Natural killer cell (primary cell): ENCODE measurements at places on chromosomes 1 and 21. TPM values are rescaled to one million over a fixed set of nuclear protein-coding genes. Genes with fewer than 3 reads are reported as not detected.

DNA sequence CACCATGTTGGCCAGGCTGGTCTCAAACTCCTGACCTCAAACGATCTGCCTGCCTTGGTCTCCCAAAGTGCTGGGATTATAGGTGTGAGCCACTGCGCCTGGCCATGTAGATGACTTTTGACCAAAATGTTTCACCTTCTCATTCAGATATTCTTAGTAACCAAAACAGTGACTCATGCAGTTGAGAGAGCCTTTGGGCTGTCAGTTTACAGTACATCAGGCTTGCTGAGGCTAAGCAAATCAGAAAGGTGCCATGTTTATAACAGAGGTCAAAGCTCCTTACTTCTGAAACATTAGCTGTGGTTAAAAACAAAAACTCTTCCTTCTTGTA, 21.0 kb downstream of the CNIH4 start:
- H3K36me3 ChIP-seq, result peaks cover 30% of the 10 kb centered on the region
- H3K27ac ChIP-seq, result peak overlapping the region; percentile 60
- peaks cover 61% of the 10 kb centered on the region for H3K4me1 ChIP-seq
- no peaks in the 10 kb centered on the region for H3K27me3 ChIP-seq
- no peak overlapping the region for H3K4me3 ChIP-seq

DNA sequence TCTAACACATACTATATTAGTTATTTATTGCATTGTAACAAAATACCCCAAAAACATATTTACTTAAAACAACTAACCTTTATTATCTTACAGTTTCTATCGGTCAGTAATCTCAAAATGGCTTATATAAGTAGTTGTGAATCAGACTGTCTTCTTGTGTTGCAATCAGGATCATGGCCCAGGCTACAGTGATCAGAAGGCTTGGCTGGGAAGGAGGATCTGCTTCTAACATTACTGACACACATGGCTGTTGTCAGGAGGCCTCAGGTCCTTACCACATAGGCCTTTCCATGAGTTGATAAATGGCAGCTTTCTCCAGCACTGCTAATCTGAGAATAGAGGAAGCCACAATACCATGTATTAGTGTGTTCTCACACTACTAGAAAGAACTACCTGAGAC, 33.7 kb downstream of the CFH start:
- H3K4me3 ChIP-seq, result no peak overlapping the region
- no peaks in the 10 kb centered on the region for H3K36me3 ChIP-seq
- no peaks in the 10 kb centered on the region for H3K4me1 ChIP-seq
- no peaks in the 10 kb centered on the region for H3K27me3 ChIP-seq
- H3K27ac ChIP-seq, result no peak overlapping the region

- no peaks in the 10 kb centered on the region for H3K27me3 ChIP-seq
- H3K4me3 ChIP-seq, result no peak overlapping the region
- H3K4me1 ChIP-seq, result no peaks in the 10 kb centered on the region
Measured at GRCh38 chr1:225595452-225595851, 57.5 kb downstream of the ENAH start.

DNA sequence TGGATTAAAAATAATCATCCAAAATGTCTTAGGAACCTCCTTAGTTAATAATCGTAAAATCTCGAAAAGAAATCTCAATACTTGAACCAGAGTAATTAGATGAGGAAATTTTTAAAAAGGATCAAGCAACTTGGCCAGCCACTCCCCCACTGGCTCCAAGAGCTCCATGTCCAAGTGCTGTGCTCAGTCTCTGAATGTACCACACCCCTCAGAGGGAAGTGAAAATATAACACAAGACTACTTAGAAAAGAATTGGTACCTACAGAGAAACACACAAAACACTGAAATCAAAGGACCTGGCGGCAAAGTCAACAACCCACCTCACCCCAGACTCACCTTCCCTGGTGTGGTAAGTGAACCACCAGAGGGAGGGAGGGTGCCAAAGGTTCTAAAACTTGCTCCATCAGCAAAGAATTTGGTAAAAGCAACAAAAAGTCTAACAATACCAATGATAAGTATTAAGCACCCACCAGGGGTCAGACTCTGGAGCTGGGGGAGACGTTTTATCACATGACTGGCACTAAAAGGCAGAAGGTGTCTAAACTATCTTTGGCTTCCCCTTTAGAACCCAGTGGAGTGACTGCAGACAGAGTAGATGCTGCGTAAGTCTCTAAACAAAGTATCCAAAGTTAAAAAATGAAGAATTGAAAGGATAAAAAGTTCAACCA, 14.0 kb downstream of the LBR start:
- H3K27me3 ChIP-seq, result no peaks in the 10 kb centered on the region
- DNase-seq, result peak; percentile 29
- no peak overlapping the region for H3K27ac ChIP-seq
- H3K4me3 ChIP-seq, result no peak overlapping the region

Gene SNRPE
- total RNA-seq, result 54.4 TPM
